ENCODE measurements at places on chromosomes 12 and 14. TPM values are rescaled to one million over a fixed set of nuclear protein-coding genes. Genes with fewer than 3 reads are reported as not detected.

B4GALNT3 gene
- total RNA-seq = not detected

CDK17 gene
- 96.3 TPM for total RNA-seq

LHX5 gene
- not detected for total RNA-seq

MFAP5 gene
- not detected for total RNA-seq

DNA sequence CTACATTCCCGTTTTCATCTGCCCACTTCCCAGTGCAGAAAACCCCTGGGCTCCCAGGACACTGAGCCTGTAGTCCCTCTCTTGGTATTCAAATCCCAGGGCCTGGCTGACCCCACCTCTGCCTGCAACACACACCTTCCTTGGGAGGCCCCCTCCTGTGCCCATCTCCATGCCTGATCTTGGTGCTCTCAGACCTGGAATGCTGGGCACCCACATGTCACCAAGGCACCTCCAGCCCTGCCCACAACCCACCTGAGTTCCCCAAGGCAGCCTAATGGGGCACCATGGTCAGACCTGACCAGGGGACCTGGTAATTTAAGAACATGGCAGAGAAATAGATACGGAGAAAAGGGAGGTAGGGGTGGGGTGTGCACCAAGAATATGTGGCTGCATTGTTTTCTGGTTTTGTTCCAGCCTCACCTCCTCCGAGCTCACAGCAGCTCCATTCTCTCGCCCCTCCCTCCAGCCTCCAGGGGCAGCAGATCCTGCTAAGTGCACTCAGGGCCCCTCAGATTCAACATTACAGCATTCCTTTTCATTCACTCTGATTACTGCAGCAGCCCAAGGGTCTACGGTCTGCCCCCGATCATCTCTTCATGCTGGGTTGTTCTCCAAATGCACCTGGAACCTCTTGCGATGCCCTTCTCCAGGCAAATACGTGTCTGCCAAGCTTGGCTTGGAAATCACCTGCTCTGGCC is 9.2 kb upstream of the HSP90AA1 start:
- DNase-seq = no peak

DNA sequence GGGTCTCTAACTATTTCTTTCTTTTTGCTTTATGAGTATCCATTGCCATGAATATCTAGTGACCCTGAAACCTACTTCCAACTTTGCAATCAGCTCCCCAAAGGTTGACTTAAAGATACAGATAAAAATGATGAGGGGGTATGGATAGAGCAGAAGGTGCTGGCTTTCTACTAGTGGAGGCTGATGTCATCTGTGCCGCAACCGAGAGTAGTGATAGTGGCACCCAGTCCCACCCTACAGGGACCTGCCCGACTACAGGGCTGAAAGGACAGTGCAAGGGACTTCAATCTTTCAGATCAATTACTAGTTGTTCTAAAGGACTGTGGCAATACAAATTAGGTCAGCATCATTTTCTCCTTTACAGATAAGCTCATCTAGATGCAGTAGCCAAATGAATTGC is 806.0 kb downstream of the VRK1 start:
- DNase-seq = no peak

DNA sequence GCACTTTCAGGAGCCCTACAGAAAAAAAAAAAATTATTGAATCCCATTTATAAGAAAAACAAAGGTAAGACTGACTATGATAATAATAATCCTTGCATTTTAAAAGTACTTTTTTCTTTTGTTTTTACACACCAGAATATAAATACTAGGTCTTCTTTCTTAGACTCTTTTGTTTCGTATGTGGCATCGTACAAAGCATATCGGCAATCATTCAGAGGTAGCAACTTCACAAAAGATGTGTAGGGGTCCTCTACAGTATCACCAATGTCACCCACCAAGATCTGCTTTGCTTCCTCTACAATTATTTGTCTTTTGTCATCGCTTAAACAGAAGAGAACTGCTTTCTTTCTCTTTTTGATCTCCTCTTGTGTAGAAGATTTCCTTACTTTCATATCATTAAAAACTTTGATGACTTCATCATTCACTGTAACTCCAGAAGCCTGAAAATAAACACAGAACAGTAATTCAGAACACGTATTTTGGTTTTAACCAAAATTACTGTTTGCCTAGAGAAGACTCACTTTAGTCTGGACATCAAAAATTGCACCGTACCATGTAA is 1.2 kb downstream of the CFL2 start:
- no peak for DNase-seq

- peak; percentile 34 for DNase-seq
Measured at GRCh38 chr14:67620217-67620785, 581 bp downstream of the ARG2 start.

GRCh38 chr12:45522227-45522626 is 207.3 kb upstream of the ARID2 start:
- DNase-seq = no peak

DNA sequence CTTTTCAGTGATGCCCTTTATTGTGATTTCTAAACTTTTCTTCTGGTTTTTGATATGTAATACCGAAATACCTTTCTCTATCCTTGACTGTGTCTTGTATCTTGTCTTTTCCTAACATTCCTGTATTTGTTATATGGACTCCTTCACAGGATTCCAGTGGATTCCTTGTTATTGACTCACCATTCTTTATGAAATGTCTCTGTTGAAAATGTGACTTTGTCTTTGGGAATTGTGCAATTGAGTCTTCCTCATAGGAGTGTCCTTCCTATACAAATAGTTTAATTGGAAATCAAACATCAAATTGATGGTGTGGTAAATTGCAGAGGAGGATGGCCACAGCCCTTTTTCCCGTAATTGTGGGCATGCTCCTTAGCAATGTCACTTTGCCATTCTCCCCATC is 296.6 kb upstream of the KITLG start:
- no peak for DNase-seq

DNA sequence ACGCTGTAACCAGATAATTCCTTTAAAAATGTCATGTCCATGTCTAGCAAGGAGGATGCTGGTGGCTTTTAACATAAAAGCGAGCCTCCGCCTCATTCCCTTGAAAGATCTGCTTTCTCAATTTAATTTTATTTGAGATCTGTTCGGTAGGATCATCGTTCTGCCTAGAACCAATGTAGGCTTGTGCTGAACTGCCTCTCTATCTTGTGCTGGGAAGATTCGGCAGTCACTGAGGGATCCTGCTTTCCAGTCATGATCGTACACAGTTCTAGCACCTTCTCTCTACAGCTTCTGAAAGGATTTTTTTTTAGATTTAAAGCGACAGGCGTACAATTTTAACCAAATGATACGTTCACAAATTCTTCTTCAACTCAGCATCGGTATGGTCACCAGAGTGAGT is 54.3 kb downstream of the PEBP1 start:
- no peak for DNase-seq

GRCh38 chr12:47943623-47944340 is 19.6 kb upstream of the TMEM106C start:
- DNase-seq = no peak

All from B cell (primary cell).